ENCODE measurements at places on chromosomes 7 and 10.

DNA sequence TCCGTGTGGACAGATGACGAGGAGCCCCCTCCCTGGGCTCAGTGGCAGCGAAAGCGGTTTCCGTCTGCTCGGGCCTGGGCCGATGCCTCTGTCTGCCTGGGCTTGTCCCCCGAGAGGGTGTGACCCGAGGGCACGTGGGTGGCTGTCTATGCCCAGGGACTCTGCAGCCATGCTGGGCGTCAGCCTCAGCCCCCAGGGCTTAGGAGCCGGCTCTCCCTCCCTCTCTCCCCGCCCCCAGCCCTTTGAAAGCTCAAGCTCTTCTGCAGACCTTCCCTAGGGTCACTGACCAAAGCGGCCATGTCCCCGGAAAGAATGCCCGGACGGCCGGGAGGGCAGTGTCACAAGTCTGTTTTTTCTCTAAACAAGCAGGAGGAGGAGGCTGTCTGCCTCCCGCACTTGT lies 7.1 kb downstream of the MICALL2 start:
- no peak for DNase-seq

GRCh38 chr10:63801166-63801565 lies 280.0 kb downstream of the REEP3 start:
- peak; percentile 53 for DNase-seq

DNA sequence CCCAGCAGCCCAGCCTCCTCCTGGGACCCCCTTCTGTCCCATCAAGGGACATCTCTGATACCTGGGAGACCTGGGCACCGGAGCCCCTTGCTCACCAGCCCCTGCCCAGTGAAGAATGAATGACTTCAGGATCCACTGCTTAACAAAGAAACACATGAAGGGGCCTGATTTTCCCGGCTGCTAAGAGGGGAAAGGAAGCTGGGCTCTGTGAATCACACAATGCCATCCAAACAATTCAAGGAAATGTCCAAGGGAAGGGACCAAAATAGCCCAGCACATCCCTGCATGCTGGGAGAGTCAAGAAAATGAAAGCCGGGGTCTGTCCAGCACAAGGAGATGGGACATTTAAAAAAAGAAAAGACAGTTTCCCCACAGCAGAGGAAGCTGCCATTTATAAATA lies 128.7 kb upstream of the JCAD start:
- DNase-seq, result peak; percentile 81

- DNase-seq, result peak; percentile 23
These were observed 14.0 kb upstream of the EXOC6 start for GRCh38 chr10:92834331-92834730.

DNA sequence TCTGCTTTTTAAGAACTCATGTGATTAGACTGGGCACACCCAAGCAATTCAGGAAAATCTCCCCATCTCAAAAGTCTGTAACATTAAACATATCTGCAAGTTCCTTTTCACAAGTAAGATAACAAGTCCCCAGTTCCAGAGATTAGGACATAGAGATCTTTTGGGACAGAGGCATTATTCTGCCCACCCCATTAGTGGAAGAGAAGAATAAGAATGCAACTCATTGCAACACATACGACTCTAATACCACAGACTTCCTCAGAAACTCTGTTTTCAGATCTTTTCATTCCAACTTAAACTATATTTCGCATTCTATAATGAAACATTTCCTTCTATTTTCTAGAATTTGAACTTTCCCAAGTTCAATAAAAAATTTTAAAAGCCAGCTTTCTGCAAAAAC lies 137.7 kb downstream of the SEMA3C start:
- no peak for DNase-seq

GRCh38 chr10:79176052-79176501 lies 107.3 kb downstream of the ZMIZ1 start:
- peak; percentile 50 for DNase-seq

DNA sequence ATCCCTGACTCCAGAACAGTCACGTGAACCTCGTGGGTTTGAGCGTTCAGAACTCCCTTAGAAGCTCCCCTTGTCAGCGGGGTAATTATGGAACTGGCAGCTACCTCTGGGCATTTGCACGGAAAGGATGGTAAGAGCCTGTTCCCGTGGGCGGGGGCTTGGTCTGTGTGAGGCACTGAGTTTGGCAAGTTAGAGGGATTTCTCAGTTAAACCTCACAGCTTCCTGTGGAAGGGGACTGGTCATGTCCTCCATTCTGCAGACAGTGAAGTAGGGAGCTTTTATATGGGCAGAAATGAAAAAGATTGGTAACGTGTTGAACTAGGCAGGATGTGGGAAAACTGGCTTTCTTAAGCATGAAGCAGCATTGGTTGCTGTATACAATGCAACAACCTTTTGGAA lies 16.0 kb downstream of the PALD1 start:
- DNase-seq, result no peak

GRCh38 chr10:34475786-34476185 lies 339.3 kb downstream of the PARD3 start:
- no peak for DNase-seq

GRCh38 chr7:22594020-22594419 lies 94.0 kb upstream of the STEAP1B start:
- no peak for DNase-seq

GRCh38 chr7:47198159-47198558 lies 383.8 kb downstream of the TNS3 start:
- no peak for DNase-seq

- peak; percentile 53 for DNase-seq
These were observed 49.9 kb downstream of the DNAJC1 start for GRCh38 chr10:21953585-21954057.

GRCh38 chr10:4939224-4940072 lies 23.8 kb upstream of the AKR1C1 start:
- DNase-seq, result no peak

DNA sequence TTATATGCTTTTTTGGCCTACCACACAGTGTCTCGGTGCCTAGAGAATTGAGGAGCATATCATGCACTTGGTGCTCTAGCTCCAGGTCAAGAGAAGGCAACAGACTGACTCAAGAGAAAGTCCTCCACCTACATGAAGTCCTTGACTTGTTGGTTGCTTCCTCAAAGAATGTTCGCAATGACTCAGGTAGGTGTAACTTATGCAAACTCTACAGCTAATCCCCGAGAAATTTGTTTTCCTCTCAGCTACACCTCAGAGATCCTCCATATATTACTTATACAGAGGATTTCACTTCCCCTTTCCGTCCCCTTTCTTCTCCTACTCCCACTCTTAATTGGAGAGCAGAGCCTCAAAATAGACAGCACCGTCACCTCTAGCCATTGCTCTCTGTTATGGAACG lies 1013.1 kb downstream of the KCNMA1 start:
- DNase-seq, result no peak

DNA sequence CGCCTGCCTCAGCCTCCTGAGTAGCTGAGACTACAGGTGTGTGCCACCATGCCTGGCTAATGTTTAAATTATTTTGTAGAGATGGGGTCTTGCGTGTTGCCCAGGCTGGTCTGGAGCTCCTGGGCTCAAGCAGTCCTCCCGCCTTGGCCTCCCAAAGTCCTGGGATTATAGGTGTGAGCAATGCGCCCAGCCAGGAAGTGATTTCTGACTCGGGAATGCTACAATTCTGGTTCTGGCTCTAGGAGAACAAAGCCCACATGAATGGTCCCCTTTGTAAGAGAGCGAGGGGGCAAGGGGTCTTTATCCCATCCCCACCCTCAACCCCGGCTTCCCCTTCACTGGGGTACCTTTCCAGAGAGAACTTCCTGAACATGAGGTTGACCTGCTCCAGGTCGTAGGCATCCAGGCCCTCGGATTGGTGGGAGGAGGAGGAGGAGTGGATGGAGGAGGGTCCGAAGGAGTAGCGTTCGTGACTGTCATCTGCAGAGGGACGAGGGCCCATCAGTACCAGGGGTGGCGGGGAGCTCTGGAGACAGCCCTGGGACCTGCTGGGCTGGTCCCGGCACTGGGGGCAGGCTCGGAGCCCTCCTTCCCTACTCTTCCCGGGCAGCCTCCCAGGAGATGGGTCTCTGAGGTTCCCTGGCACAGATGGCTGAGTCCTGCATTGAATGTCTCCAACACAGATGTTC lies 79.9 kb upstream of the GNA12 start:
- DNase-seq, result no peak

GRCh38 chr10:45418417-45418848 lies 44.4 kb downstream of the ALOX5 start:
- DNase-seq, result no peak

DNA sequence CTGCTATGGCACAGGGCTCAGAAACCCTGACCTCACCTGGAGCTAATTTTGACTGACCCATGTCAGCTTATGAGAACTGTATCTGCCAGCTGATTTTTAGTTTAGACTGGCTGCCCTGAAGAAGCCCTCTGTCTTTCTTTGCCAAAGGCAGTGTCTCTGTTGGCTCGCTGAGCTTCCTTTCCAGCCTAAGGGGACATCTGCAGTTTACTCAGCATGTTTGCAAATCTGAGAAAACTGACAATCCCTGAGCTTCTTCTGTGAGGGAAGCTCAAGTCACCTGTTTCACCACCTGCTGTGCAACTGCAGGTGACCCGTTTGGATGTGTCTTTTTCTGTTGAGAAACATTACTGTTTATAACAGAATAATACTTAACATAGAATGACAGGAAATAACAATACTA lies 46.0 kb downstream of the PRKAR2B start:
- DNase-seq, result no peak

DNA sequence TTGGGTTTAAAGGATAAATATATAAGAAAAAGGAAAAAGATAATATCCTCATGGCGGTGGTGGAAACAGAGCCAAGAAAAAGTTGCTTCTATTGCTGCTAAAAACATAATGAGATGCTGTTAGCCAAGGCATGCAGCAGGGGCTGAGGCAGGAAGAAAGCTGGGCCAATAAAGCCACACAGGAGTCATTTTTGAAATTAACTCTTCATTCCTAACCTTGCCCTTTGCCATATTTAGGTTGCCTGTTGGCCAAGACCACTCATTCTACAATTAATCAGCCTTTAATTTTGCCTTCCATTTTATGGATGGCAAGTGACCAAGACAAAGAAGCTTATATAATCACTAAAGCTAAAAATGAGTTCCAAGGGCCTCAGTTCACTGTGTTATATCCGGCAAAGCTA lies 58.2 kb downstream of the ARMH3 start:
- DNase-seq, result no peak

DNA sequence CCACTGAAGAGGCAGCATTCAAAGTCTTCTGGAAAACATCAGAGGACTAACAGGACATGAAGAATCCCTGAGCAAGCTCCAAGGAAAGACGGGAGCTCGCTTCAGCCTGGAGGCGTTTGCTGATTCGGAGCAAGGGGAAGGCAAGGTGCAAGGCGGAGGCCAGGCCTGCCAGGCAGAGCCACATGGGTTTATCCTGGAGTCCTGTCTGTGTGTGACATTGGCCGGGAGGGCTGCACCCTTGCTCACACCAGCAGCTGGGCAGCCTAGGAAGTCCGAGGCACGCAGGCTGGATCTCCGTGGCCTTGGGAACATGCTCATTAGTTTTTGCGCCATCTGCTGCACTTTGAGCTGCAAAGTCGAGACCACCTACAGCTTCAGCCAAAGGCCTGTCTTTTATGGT lies 22.3 kb upstream of the LARP4B start:
- DNase-seq, result no peak

DNA sequence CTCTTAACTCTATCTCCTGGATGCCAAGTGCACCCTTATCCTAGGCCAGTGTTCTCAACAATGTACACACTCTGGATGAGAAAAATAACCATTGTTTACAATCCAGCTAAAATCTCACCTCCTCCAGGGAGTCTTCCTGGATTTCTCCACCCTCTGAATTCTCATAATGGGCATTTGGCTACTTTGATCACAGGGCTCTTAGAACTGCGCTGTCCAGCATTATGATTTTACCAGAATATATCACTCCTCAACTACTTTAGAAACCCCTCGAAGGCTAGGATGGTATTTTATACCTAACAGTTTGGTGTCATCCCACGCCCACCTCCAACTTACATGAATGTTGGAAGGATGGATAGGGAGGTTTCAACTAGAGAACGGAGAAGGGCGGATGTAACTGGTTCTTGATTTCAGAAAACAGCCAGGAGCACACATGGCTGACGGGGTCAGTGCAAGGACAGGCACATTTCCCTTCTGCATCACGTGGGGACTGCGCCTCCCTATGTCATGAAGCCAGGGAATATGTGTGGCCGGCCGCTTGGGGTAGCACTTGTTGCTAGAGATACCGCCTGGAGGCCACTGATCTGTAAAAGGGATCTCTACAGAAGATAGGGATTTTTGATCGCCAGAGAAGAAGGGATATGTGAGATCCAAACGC lies 1.2 kb upstream of the ATP6V0E2 start:
- peak; percentile 79 for DNase-seq

DNA sequence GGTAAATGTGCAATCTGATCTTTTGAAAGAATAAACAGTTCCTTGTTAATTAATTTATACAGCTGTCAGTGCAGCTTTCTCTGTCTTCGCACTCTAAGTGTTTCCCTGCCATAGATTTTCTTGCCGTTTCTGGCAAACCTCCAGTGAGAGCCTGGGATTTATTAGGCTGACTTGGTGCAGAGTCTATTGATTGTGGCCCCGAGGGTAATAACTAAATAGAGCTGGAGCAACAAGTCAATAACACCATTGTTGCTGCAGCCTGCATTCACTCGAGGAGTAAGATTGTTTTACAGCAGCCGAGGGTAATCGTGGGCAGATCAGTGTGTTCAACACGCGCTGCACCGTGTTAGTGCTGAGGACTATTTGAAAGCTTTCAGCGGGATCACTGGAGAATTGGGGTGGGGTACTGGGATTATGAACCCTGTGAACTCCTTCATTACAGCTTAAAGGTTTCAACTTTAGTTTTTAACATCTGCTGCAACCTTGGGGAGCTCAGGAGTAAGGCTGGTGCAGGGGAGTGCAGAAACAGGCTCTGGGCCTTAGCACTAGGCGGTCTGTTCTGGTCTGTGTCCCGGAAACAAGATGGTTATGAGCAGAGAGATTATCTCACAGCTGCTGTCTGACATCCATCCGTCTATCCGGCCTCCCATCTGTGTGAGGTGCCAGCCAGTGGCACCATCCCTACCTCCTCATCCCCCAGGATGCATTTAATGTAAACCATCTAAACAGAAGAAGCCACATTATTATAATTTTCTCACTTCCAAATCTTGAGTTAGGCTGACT lies 174.0 kb upstream of the TCF7L2 start:
- no peak for DNase-seq

GRCh38 chr7:14480281-14480680 lies 422.3 kb downstream of the DGKB start:
- DNase-seq, result no peak

Data from fibroblast of skin of back (primary cell).